ENCODE measurements at places on chromosomes 13 and 19. TPM values are rescaled to one million over a fixed set of nuclear protein-coding genes. Genes with fewer than 3 reads are reported as not detected.

OLFM4 gene
- not detected for total RNA-seq

CTXN1 gene
- total RNA-seq = not detected

CERS4 gene
- total RNA-seq = 29.8 TPM

BRCA2 gene
- total RNA-seq = 18.4 TPM

CERS1 gene
- total RNA-seq = not detected

TUBA3C gene
- total RNA-seq = not detected

CDX2 gene
- total RNA-seq = not detected

C19orf85 gene
- not detected for total RNA-seq

SNRNP70 gene
- total RNA-seq = 233 TPM

CAPNS1 gene
- 439 TPM for total RNA-seq

LPAR2 gene
- 62.6 TPM for total RNA-seq

UFM1 gene
- total RNA-seq = 55.7 TPM

C19orf38 gene
- total RNA-seq = 5.7 TPM

ZNF682 gene
- total RNA-seq = 4.8 TPM

GNG7 gene
- 0.22 TPM for total RNA-seq

MYO1F gene
- total RNA-seq = 438 TPM

FXYD3 gene
- total RNA-seq = not detected

ZNF665 gene
- total RNA-seq = 1.8 TPM

ATCAY gene
- total RNA-seq = not detected

TBCB gene
- 198 TPM for total RNA-seq

DAND5 gene
- total RNA-seq = not detected

ERICH6B gene
- not detected for total RNA-seq

All from T-helper 1 cell treated with Interleukin-12 subunit alpha and Interleukin-12 subunit beta and Interleukin-4 antibody, amounts not matched to agents 30 ng/mL and 1 ng/mL, for 36 hours (primary cell).